Endothelial cell of umbilical vein (primary cell): ENCODE measurements at places on chromosomes 11 and 22.

GRCh38 chr22:37496651-37497050 lies 10.5 kb upstream of the MFNG start:
- DNase-seq: no peak

DNA sequence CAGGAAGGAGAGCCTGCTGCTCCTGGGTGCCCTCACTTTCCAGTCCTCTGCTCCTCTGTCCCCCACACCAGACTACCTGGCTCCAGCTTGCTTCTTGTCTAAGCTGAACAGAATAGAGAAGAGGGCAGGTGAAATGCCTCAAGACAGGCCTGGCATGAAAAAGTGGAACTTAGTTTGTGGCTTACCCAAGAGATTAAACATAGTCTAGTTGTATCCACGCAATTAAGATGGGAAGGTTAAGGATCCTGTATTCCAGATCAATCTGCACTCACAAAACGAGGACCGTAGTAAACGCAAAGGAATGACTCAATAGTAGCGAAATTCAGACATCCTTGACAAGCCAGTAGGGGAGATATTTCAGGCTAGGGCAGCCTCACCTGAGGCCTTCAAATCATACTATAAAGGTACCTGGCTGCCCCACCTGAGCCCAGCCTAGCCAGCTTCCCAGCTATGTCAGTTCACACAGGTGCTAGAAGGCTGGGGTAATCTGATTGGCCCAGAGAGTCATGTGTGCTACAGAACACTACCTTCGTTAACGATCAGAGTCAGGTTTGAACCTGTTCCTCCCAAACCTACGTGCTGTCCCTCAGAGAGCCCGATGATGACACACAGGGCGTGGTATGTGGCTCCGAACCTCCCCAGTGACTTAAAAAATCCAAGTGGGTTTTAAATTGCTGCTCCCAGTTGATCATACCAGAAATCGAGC lies 46.5 kb downstream of the AHNAK start:
- DNase-seq: no peak

DNA sequence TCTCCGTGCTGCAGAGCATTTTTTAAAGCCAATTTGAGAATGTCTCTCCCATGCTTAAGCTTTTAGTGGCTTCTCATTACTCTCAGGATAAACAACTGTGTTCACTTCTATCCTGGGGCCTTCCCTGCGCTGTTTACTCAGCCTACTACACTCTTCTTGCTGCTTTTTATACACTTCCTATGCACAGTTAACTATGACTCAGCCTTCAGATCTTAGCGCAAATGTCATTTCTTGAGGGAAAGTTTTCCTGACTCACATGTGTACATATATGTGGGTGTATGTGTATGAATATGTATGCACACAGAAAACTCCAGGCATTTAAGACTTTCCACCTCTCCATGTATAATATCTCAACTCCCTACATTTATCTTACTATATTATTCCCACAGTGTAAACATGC lies 9.8 kb downstream of the THAP12 start:
- DNase-seq: peak; percentile 95

DNA sequence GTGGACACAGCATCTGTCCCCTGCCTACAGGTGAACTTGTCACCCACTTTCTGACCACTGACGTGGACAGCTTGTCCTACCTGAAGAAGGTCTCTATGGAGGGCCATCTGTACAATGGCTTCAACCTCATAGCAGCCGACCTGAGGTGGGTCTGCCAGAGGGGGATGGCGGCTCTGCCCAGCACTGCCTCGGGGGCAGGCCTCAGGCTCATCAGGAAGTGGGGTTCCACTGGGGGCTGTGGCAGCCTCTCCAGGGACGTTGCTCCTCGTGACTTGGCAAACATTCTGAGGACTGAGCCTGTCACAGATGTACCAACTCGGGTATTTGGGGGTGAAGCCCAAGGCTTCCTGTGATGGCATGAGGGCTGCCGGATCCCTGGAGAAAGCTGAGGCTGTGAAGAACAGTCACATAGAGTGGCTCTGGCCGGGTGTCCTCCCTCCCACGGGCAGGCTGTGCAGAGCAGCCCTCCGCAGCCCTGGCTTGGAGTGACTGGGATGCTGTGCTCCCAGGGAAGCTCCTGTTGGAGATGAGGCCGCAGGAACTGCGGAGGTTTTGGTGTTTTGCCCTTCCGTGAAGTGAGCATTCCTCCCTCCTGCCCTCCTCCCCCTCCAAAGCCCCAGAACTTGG lies 26.5 kb upstream of the DGCR8 start:
- DNase-seq: no peak

GRCh38 chr11:96357794-96358193 lies 14.8 kb upstream of the MAML2 start:
- no peak for DNase-seq

- DNase-seq: no peak
Measured at GRCh38 chr11:12832480-12833224, 158.4 kb downstream of the TEAD1 start.

DNA sequence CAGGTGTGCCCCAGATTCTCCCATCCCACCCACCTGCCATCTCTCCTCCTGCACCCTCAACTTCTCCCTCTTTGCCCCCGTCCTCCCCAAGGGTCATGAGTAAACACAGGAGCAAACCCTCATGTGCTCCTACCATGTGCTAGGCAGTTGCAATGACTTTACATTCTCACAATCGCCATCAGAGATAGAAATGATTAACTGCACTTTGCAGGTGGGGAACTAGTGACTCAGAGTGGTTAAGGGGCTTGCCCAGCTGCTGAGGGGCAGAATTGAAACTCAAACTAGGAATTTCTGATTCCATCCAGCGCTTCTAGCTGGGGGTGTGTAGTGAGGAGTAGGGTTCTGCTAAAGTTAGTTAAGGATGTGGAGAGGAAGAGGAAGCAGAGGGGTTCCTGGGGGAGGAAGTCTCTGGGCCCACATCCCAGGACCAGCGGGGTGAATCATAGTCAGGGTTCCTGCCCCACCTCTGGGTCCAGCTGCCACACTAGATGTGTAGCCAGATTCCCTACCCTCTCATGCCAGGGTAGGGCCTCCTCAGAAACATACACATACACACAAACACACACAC lies 16.0 kb upstream of the PRG2 start:
- DNase-seq: peak; percentile 90

GRCh38 chr11:83662494-83662893 lies 376.3 kb upstream of the CCDC90B start:
- DNase-seq: no peak

DNA sequence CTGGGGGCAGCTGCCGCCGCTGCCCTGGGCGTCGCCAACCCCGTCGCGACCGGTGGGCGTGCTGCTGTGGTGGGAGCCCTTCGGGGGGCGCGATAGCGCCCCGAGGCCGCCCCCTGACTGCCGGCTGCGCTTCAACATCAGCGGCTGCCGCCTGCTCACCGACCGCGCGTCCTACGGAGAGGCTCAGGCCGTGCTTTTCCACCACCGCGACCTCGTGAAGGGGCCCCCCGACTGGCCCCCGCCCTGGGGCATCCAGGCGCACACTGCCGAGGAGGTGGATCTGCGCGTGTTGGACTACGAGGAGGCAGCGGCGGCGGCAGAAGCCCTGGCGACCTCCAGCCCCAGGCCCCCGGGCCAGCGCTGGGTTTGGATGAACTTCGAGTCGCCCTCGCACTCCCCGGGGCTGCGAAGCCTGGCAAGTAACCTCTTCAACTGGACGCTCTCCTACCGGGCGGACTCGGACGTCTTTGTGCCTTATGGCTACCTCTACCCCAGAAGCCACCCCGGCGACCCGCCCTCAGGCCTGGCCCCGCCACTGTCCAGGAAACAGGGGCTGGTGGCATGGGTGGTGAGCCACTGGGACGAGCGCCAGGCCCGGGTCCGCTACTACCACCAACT lies 1.0 kb downstream of the FUT4 start:
- no peak for DNase-seq

- DNase-seq: no peak
Measured at GRCh38 chr11:133606124-133606523, 73.8 kb upstream of the OPCML start.

DNA sequence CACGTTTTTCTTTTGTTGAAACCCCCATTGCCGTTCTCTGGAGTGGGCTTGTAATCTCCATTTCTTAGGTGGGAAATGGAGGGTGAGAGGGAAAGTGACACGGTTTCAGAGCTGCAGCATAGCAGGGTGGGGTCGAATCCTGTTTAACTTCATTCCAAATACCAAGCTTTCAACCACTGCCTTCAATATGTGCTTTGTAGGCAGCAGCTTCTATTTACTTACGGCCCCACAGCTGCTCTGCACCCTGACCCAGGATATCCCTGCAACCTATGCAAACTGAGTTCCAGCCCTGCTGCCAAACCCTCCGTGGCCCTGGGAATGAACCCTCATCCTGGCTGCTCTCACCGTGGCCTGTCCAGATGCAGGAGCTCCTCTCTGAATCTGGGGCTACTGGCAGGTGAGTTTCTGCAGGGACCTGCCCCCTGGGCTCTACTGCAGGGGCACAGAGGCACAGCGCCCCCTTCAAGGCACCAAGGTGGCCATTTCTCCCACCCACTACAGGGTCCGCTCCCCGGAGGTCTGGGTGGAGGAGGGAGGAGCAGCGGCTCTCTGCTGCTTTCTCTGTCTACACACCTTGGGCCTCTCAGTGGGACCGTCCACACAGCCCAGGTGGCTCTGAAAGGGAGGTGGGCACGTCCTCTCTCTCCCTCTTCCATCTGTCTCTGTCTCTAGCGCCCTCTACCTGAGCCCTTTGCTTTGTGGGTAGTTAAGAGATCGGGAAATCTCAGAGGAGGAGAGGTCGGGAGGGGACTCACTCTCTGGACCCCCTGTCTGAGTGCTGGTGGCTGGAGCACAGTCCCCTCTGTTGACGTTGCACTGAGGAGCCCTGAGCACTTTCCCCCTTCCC lies 279.1 kb downstream of the BRD1 start:
- no peak for DNase-seq

- DNase-seq: no peak
Measured at GRCh38 chr11:131756479-131757110, 386.2 kb downstream of the NTM start.

- DNase-seq: peak; percentile 8
Measured at GRCh38 chr11:122344215-122344614, 228.2 kb upstream of the BLID start.

DNA sequence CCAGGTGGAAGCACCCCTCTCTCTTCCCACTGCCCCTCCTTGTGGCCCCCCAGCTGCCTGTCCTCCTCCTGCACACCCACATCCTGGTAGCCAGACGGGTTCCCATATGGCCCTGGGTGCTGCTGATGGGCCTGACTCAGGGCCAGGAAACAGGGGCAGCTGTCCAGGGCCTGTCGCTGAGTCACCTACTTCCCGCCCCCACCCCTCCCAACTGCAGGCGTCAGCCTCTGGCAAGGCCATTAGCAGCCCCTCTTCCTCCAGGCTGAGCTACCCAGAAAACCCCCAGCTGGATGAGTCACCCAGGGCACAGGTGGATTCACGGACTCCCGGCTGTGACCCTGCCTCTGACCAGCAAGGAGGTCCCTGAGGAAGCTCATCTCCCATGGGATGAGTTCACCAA lies 6.9 kb upstream of the GAL start:
- peak; percentile 87 for DNase-seq

- DNase-seq: peak; percentile 66
Measured at GRCh38 chr11:29260939-29261705, 755.7 kb downstream of the KCNA4 start.

DNA sequence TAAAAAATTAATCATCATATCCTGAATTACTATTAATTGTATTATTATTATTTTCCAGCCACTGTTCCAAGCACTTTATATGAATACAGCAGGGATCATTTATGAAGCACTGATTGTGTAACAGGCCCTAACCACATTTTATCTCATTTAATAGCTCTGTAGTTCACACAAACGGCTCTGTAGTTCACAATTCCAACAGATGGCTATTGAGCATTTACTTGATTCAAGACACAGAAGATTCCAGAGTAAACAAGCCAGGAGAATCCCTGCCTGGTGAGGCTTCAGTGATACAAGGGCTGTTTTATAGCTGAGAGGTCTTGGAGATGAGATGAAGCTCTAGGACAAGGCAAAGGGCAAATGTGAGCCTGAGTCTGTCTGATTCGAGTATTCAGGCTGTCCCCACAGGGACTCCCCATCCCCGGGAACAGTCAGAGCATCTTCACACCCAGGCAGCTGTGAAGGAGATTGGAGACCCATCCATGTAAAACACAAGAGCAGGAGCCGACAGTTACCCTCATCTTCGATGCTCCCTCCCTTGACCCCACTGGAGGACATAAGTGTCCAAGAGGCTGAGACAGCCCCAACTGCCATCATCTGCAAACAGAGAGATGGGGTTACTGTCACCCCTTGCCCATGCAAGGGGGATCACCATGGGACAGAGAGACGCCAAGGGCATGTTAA lies 222.5 kb downstream of the MN1 start:
- DNase-seq: peak; percentile 10

GRCh38 chr22:23402275-23403151 lies 177.6 kb downstream of the IGLL1 start:
- DNase-seq: peak; percentile 39

DNA sequence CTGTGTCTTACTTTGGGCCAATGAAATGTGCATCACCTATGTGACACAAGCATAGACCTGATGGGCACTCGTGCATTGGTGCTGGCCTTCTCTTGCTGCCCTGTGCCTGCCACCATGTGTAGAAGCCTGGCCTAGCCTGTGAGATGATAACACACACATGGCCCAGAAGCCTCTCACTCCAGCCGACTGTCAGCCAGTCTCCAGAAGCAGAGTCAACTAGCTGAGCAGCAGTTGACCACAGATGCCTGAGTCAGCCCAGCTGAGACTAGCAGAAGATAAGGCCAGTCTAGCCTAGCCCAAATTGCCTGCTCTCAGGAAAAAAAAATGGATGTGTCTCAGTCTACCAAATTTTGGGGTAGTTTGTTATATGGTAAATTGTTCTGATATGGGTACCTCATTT lies 46.2 kb downstream of the CSNK2A3 start:
- DNase-seq: no peak

DNA sequence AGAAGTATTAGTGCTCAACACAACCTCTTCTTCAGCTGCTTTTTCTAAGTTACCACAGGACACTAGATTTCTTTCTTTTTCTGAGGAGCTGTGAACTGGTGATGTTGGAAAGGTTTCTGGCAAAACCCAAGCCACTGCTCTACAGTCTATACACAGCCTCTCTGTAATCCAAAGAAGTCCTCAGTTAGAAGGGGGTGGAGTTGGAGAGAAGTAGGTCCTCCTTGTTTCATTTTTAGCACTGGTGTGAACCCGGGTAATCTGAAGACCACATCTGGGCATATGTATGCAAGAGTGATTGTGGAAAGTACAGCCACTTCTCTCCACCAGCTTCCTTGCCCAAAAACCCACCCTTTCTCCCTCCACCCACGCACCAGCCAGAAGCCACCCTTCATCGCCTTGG lies 1168.1 kb downstream of the LRRC4C start:
- DNase-seq: no peak

DNA sequence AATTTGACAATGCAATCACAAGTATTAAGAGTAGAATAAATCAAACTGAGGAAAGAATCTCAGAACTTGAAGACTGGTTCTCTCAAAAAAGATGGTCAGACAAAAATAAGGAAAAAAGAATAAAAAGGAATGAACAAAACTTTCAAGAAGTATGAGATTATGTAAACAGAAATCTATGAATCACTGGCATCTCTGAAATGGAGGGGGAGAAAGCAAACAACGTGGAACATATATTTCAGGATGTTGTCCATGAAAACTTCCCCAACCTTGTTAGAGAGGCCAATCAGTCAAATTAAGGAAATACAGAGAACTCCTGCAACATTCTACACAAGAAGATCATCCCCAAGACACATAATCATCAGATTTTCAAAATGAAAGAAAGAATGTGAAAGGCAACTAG lies 235.7 kb downstream of the SBF2 start:
- DNase-seq: no peak

GRCh38 chr11:35878741-35879140 lies 65.1 kb upstream of the LDLRAD3 start:
- no peak for DNase-seq
